Epithelial cell of proximal tubule (primary cell): ENCODE measurements at places on chromosomes 11 and 22. TPM values are rescaled to one million over a fixed set of nuclear protein-coding genes. Genes with fewer than 3 reads are reported as not detected.

Gene KRTAP5-8
- total RNA-seq = not detected in 2 replicates

Gene NAV2
- 15.2 and 19.0 TPM in 2 replicates for total RNA-seq

Gene SYCE3
- total RNA-seq = 1.0 TPM in 1 of 2 replicates, not detected in the other

Gene MRPL48
- 49.4 and 50.5 TPM in 2 replicates for total RNA-seq
